Iris pigment epithelial cell (primary cell): ENCODE measurements at places on chromosomes 2 and 18.

DNA sequence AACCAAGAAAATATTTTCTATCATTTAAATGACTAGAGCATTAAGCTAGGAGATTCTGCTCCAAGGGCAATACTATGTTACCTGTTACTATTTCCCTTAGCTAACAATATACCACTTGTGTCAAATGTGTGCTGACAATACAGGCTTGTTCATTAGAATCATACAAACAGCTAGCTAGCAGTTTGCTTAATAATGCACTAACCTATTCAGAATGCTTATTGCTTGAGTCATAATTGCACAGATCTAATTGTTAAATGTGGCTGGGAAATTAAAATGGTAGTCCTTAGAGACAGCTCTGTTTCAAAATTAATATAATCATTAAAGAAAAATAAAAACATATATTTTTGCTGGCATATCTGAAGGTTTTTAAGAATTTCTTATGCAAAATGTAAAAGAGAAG is 344.2 kb downstream of the ERBB4 start:
- DNase-seq, result no peak

GRCh38 chr18:57744211-57744694 is 58.9 kb downstream of the ATP8B1 start:
- no peak for DNase-seq

GRCh38 chr2:191693166-191693565 is 15.2 kb downstream of the NABP1 start:
- DNase-seq, result no peak

- DNase-seq, result no peak
These were observed 46.5 kb upstream of the NR4A2 start for GRCh38 chr2:156379071-156379470.
